ENCODE measurements at places on chromosomes 1 and 21.

DNA sequence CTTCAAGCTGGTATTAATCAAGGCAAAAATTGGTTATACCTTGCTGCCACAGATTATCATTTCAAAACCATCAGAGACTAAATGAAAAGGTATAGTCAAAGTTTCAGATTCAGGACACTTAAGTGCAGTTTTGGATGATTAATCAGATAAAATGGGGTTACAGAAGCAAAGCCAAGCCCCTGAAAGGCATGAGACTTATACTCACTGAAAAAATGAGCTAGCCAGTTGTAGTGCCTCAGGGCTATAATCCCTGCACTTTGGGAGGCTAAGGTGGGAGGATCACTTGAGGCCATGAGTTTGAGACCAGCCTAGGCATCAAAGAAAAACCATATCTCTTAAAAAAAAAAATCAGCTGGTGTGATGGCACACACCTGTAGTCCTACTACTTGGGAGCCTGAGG lies 15.2 kb downstream of the LRRC40 start:
- DNase-seq: no peak

DNA sequence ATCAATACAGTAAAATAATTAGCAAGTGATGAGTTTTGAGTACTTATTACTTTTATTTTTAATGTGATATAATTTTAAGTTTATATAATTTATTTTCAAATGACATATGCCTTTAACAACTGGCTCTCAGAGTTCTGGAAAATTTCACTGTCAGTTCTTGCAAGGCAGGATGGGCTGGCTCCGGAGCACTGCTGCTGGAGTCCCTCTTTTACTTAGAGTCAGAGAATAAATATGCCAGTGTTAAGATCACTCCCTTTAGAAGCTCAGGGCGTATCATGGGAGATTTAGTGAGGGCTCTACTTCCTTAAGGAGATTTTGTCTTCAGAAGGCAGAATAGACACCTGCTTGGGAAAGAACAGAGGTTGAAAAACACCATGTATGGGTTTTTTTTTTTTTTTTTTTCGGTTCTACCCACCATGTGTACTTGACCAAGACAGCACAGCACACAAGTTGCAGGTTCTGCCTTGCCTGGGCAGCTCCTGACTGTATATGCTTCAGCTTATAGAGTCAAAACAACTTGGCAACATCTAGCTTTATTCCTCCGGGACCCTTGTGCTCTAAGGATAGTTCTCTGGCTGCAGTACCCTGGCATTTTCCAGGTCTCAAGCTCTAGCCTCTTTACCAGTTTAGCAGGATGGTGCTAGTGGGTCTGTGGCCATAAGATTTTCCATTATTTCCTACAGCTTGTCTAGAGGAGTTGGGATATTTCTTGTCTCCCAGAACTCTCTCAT lies 29.7 kb upstream of the FMOD start:
- DNase-seq: no peak

- DNase-seq: no peak
Observed at GRCh38 chr1:207463021-207463420, 8.9 kb downstream of the CR2 start.

DNA sequence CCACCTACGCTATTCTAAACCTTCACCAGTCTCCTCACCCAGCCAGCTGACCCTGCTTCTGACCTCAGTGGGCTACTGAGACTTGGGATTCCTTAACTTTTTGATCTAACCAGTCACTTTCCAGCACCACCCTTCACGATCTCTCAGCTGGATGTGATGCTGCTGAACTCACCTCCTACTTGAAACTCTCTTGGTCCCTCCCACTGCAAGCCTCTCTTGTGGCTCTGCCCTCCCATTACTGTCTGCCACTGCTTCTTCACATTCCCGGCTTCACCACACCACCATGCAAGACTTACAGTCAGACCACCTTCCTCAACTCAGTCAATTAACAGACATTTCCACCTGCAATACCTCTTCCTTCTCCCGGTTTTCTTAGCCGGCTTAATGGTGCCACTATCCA lies 6.3 kb downstream of the TAF5L start:
- no peak for DNase-seq

DNA sequence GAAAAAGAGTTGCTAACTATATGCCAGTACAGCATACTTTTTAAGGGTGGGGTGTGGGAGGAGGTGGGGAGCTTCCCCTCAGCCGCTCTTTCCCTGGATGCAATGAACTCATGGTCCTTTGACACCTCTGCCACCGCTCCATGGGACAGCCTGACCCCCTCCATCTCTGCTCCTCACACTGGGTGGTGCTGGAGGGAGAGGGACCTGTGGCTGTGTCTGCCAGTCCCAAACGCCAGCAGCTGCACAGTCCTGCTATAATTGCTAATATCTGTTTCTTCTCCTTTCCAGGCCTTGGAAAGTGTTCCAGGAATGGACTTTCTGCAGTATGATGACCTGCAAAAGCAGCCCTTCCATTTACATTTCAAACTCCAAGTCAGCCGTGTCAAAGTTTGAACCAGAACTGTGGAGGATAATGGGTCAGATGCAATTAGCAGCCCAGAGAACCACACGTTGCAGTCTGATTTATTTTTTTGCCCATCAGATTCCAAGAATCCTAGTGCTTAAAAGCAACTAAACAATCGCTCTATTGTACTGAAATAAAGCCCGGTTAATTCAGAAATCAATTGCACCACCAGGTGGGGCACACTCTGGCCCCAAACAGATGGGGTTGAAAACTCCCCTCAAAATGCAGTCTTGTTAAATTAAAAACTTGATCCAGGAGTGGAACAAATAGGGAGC lies 160.7 kb upstream of the LMO4 start:
- DNase-seq: no peak

- DNase-seq: no peak
Observed at GRCh38 chr1:176998183-176998795, 166.2 kb downstream of the ASTN1 start.

DNA sequence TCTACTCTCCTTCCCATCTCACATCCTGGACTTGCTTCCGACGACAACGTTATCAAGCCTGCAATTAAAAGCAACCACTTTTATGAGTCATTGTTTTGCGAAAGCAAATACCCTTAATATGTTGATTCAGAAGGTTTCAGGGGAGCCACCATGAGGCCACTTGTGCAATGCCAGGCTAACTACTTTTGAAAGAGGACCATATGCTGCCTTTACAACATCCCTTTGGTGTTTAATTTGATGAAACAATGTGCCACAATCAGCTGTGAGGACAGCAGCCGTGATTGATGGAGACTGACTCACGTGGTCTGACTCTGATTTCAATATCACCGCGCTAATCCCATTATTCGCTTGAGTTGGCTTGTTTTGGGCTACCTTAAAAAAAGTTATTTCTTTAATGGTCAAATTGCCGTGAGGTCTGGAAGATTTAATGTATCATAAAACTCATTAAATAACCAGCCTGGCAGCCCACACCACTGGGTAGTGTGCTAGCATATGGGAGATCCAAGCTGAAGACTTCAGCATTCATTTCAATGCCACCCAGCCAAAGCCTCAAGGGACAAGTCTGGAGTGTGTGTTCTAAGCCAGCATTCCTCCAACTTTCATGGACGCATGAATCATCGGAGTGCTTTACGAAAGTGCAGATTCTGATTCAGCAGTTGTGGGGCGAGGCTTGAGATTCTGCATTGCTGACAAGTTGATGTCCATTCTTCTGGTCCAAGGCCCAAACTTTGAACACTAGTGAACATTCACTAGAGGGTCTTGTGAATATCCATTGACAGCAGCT lies 73.3 kb upstream of the PAXBP1 start:
- DNase-seq: no peak

- no peak for DNase-seq
Observed at GRCh38 chr1:196380316-196380715, 227.9 kb downstream of the KCNT2 start.

DNA sequence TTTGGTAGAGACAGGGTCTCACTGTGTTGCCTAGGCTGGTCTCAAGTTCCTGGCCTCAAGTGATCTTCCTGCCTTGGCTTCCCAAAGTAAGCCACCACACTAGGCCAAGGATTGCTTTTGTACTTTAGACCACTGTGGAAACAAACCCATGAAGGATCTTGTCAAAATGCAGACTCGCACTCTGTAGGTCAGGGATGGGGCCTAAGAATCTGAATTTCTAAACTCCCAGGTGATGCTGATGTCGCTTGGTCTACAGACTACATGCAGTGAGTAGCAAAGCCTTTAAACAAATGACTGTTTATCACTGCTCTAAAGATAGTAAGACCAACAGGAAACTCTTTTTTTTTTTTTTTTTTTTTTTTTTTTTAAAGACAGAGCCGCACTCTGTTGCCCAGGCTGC lies 54.1 kb upstream of the MUTYH start:
- peak; percentile 49 for DNase-seq

Data from GM13976 (cell line).